RPMI7951 (cell line): ENCODE measurements at places on chromosomes 6 and 20. TPM values are rescaled to one million over a fixed set of nuclear protein-coding genes. Genes with fewer than 3 reads are reported as not detected.

The VWA7 gene
- 0.10 and 0.36 TPM in 2 replicates for total RNA-seq

The SRC gene
- total RNA-seq = 10.5 and 11.3 TPM in 2 replicates

The TMEM217 gene
- total RNA-seq = 0.78 and 0.84 TPM in 2 replicates

The DHX35 gene
- 13.4 and 14.5 TPM in 2 replicates for total RNA-seq

The CGA gene
- not detected in 2 replicates for total RNA-seq
